ENCODE measurements at places on chromosomes 3 and 15.

DNA sequence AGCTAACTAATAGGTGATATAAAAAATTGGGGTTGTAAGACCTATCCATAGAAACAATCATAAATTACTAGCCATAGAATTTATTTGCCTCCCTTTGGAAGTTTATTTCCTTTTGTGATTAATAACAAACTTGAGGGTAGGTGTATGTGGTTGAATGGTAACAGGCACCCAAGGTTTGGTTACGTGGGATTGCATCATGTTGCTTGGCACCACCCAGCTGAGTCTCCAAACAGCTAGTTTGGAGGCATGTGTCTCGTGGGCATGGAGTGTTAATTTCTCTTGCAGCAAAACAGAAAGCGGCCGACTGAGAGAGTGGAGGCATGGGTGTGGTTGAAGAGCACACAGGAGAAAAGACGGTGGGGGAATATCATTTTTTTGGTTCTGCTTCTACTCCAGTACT lies 441.4 kb downstream of the CNTN4 start:
- no peak for DNase-seq

DNA sequence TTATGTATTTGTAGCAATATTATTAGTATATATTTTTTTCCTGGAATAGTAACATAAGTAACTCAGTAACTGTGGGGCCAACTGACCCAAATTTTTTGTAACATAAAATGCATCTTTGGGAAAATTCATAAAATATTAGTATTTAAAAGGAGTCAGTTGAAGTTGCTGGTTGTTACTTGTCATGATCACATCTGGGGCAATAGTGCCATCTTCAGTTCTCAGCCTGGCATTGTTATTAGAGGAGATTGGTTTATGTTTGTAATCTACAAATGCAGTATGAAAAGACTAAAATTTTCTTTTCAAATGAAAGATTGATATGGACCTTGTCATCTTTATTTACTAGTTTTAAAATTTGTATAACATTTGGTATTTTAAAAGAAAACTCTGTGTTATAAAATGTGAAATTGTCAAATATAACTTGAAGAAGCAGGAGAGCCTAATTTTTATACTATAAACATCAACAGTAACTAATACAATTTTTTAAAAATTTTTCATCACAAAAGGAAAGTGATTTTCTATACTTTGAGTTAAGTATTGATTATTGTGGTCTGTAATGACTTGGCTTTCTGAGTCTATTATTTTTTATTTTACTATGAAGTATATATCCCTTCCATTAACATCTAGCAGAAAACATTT lies 38.8 kb upstream of the MLF1 start:
- no peak for DNase-seq

DNA sequence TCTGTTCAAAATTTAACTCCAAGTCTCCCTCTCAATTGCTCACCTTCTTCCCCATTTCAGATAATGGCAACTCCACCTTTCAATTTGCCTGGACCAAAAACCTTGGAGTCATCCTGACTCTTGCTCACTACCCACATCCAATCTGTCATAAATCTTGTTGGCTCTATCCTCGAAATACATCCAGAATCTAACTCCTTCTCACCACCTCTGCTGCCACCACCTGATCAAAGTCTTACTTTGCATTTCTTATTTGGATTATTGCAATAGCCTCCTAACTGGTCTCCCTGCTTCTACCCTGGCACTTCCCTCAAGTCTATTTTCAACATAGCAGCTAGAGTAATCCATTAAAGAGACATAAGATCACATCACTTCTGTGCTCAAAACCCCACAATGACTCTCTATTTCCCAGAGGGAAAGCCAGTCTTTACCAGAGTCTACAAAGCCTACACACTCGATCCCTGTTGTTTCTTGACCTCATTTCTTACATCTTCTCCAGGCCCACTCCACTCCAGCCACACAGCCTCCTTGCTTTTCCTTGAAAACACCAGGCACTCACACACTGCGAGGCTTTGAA lies 86.6 kb downstream of the GPR156 start:
- no peak for DNase-seq

- no peak for DNase-seq
Observed at GRCh38 chr3:411226-411625, 214.7 kb downstream of the CHL1 start.

All from stimulated activated naive CD8-positive, alpha-beta T cell treated with anti-CD3 and anti-CD28 coated beads, Interleukin-15, amount 100 ng/mL, for 72 hours (primary cell).